ENCODE measurements at places on chromosomes 5 and 9.

GRCh38 chr5:174444479-174445188 lies 279.7 kb upstream of the MSX2 start:
- DNase-seq, result no peak

DNA sequence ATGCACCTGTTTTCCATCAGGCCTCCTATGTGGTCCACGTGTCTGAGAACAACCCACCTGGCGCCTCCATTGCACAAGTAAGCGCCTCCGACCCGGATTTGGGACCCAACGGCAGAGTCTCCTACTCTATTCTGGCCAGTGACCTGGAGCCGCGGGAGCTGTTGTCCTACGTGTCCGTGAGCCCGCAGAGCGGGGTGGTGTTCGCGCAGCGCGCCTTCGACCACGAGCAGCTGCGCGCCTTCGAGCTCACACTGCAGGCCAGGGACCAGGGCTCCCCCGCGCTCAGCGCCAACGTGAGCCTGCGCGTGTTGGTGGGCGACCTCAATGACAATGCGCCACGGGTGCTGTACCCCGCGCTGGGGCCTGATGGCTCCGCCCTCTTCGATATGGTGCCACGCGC lies 1.7 kb downstream of the PCDHGB1 start:
- no peak for DNase-seq

GRCh38 chr5:168472329-168472728 lies 13.9 kb upstream of the RARS1 start:
- no peak for DNase-seq

GRCh38 chr9:76086539-76086938 lies 196.1 kb downstream of the PCSK5 start:
- no peak for DNase-seq

DNA sequence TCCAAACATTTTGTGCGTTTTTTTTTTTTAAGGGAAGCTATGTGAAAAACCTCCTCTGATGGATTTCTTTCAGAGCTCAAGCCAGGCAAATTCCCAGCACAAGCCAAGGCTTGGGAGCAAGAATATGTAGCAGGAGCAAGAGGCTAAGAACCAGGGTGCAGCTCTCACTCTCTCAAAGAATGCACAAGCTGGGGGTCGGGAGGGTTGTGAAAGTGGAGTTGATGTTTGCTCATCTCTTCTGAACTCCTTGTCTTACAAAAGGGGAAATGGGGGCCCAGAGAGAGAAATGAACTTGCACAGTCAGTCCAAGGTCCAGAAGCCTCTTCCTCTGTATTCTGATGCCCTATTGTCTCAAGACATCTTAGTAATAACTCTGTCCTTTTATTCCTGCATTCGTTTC lies 7.7 kb upstream of the TRAF1 start:
- DNase-seq, result no peak

Data from activated T-cell treated with anti-CD3 and anti-CD28 coated beads for 4 hours (primary cell).